ENCODE measurements at places on chromosomes 7 and 10.

DNA sequence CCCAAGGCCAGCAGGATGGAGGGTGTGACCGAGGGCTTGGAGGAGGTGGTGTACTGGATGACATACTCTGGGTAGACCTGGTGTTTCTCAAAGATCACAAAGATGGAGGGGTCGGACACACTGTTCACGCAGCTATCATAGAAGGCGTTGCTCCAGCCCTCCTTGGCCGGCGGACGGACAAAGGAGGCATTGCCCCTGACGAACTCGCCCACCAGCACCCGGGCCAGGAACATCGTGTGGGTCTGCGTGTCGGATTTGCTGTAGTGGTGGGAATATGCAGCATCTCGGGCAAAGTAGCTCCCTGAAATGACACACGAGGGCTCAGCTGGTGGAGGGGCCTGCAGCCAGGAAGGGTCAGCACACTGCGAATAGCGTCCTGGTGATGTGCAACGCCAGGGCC is 38.2 kb downstream of the PARP12 start:
- DNase-seq: no peak

- no peak for DNase-seq
Measured at GRCh38 chr10:91200314-91201212, 19.9 kb upstream of the PCGF5 start.

DNA sequence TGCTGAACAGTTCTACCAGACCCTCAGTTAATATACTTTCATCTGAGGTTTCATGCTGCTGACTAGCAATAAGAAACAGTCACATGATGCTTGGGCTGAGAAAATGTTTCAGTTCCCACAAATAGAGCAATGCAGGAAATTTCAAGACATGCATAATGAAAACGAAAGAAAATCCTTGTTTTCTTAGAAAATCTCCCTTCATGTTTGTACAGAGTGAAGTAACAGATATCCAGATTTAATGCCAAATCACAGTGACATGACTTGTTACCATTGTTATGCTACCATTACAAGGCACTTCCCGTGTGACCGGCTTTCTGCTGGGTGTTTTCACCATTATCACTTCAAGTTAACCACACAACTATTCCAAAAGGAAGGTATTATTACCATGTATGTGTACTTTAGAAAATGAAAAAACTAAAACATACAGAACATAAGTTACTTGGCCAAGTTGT is 121.7 kb downstream of the DOCK4 start:
- DNase-seq: no peak

DNA sequence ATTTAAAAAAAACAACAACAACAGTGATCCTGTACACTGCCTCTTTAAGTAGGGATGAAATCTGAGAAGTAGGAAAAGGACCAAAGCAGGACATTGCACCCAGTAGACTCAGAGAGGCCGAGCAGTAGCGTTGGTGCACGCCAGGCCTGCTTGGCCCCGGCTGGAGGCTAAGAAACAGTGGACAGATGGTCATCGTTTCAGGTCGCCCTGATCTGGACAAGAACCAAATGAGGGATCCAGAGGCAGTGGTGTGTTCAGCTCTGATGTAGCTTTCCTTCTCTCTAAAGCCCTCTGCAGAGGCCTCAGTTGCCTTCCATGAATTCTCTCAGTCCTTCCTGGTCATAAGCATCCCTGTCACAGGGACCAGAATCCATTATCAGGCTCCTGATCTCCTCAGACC is 142.2 kb upstream of the CDCA7L start:
- no peak for DNase-seq

- no peak for DNase-seq
Measured at GRCh38 chr7:100013328-100013676, 2.1 kb upstream of the ZKSCAN1 start.

DNA sequence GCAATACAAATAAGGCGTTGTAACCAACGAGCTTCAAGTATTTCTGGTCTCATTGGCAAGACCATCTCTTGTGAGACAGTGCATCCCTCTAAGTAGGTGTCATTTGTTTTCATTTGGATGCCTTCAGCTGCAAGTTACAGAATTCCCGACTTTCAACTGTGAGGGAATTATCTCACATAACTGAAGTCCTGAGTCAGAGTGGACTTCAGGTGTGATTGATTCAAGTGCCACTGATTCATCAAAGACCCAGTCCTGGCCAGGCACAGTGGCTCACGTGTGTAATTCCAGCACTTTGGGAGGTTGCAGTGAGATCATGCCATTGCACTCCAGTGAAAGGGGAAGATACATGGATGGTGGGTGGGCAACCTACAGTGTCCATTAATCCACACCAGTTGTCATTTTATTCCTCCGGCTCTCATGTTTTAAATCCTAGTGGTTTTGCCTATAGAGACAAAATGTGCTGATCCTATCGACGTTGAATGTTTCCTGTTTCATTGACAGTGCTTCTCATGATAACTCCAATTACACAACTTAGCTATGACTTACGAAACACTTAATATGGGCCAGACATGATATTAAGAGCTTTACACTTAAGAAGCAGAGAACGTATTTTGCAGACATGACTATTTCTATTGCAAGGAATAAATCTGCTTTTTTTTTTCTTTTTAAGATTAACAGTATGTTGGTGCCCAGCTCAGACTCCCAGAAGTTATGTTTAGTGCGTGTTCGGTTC is 268.0 kb downstream of the FRMD4A start:
- DNase-seq: no peak
